ENCODE measurements at places on chromosomes 2 and 18.

DNA sequence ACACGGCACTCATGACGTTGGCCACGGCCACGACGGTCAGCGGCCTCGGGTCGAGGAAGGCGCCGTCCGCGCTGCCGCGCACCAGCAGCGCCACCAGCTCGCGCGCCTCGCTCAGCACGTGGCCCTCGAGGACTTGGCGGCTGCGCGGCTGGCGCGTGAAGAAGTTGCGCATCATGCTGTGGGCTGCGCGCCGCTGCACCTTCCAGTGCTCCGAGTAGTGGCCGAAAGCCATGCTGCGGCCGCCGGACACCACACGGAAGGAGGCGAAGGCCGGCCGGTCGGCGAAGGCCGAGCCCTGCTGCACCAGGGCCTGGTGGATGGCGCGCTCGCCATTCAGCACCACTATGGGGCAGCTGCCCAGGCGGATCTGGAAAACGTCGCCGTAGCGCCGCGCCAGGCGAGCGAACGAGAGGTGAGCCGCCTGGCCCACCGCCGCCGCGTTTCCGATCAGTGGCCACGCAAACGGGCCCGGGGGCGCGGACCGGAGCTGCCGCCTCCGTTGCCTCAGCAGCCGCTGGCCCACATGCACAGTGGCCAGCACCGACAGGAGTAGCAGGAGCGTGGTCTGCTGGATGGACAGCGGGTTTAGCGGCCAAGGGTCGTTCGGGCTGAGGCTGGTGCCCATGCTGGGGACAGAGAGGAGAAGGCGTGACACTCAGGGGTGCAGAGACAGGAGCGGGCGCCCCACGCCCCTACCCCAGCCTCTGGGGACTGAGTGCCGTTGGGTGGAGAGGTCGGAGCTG, 1.0 kb downstream of the CYP1B1 start:
- DNase-seq: peak; percentile 36

- no peak for DNase-seq
Measured at GRCh38 chr2:113164215-113164929, 9.4 kb upstream of the PSD4 start.

GRCh38 chr18:32460171-32460731, 10.4 kb downstream of the GAREM1 start:
- no peak for DNase-seq

GRCh38 chr2:169672406-169672805, 21.8 kb downstream of the CFAP210 start:
- no peak for DNase-seq

- DNase-seq: no peak
Measured at GRCh38 chr2:206471524-206472062, 28.3 kb downstream of the ADAM23 start.

- no peak for DNase-seq
Measured at GRCh38 chr2:726169-726568, 49.0 kb upstream of the TMEM18 start.

- peak; percentile 89 for DNase-seq
Measured at GRCh38 chr18:63237881-63238692, 81.5 kb downstream of the BCL2 start.

- no peak for DNase-seq
Measured at GRCh38 chr18:10661317-10661716, 135.5 kb downstream of the NAPG start.

DNA sequence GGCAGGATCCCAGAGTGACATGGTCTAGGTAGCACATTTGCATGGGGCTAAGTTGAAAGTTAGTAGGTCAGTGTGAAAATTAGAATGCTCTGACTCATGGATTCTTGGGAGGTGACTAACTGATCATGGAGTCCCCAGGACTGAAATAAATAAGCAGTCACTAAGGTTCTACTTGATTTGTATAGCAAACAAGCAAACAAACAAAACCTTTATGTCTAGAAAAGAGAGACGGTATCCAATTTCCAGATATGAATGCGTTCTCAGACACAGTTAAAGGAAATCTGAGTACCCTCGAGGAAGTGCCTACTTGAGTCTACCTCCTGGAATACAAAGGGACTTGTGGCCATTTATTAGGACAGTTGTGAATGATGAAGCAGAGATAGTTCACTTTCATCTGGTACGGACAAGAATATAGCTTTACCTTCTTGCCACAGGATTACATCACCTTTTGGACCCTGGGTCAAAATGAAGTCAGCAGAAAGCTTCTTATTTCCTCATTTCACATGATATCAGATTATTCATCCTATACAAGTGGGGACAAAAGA, 54.3 kb upstream of the AGPS start:
- DNase-seq: peak; percentile 69

- no peak for DNase-seq
Measured at GRCh38 chr2:233449921-233450863, 95.9 kb downstream of the DGKD start.

DNA sequence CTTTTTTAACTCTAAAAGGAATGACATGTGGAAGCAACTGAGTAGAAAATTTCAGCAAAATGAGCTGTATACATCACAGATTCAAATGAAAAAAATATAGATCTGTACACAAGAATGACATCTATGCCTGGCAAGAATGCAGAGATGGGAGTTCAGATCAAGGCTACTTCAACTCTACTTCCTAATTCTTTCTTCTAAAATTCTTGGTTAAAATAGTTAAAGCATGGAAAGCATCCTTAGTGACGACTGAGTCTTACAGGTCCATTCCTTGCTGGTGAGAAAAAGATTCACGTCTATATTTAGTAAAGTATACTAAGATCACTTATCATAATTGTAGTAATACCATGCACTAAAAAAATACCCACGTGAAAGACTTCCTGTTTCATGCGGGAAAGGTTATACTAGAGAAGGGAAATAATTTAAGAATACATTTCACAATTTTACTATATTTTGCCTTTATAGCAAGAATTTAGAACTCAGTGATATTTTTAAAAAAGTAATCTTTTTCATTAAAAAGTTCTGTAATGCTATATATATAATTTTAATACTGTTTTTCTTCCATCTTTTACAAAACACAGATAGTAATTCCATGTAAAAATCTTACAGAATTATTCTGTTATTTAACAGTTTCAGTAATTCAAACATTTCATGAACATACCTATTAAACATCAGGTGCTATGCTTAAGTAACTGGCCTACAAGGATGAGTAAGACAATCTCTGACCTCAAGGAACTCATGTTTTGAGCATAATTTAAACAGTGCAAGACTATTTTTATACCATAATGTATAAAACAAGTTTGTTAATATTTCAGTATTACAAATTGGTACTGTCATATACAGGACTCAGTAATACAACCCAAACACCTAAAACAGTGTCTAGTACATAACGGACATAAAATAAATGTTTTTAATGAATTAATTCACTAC, 159.6 kb downstream of the BAZ2B start:
- no peak for DNase-seq

DNA sequence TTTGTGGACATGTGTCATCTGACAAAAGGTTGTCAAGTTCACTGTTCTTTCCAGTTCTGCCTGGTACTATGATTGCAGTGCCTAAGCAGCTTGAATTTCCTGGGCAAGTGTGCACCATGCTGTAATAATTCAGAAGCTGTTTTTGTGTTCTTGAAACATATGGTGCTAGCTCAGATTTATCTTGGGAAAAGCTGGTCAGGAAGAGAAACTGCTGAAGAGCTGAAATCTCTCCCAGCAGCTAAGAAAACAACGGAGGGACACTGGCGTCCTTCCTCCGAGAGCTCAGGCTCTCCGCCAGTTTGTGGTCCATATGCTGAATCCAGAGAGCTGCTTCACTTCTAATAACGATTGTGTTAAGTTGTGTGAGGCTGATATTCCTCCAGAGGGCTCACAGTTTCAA, 642.0 kb downstream of the DPP10 start:
- no peak for DNase-seq

DNA sequence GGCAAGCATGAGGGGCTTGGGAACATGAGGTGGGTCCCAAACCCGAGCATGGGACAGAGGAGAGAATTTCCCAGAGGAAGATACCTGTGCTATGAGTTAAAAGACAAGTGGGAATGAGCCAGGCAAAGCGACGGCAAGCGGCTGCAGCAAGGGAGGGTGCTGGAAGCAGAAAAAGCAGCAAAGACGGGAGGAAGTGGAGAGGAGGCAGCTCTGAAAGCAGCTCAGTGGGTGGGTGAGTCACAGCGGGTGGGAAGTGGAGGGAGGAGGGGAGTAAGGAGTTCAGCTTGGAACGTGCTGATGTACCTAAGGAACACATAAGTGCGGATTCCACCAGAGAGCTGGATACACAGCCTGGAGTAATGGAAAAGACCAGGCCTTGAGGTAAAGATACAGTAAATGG, 41.4 kb downstream of the THUMPD2 start:
- DNase-seq: peak; percentile 39

- DNase-seq: peak; percentile 48
Measured at GRCh38 chr18:73824671-73825070, 323.0 kb downstream of the FBXO15 start.

- no peak for DNase-seq
Measured at GRCh38 chr2:7722212-7722910, 805.1 kb downstream of the RNF144A start.

DNA sequence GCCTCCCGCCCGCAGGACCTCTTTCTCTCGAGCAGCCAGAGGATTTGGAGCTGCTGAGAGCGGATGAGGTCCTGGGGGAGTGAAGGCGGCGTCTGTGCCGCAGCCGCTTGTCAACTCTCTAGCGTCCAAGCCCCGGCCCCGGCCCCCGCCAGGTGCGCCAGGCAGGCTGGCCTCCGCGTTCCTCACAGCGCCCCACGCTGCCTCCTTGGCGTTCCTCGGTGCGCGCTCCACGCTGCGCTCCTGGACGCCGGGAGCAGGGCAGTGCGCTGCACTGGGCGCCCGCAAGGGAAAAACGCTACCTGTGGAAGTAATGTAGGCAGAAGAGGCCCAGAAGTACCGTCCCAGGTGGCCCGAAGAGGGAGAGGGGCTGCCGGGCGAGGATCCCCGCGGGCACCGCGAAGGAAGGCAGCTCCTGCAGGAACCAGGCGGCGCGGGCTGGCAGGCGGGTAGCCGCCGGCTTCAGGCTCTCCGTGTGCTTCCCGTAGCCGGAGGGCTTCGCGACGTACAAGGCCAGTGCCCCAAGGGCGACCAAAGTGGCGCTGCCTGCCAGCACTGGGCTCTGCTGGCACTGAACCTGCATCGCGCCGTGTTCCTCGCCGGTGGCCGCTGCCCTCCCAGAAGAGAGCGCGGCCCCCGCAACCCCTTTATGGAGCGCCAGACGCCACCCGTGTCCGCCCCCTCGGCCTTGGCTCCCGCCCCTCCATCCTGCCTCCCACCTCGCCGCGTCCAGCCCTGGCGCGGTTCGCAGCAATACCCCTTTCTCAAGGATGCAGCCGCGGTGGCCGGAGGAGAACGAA, at the start of gene SRD5A2:
TSS of gene SRD5A2 (minus strand) at position 618 of the 797 bp plus-strand sequence. CDS start at position 580, 38 bp downstream.
- DNase-seq: peak; percentile 8

DNA sequence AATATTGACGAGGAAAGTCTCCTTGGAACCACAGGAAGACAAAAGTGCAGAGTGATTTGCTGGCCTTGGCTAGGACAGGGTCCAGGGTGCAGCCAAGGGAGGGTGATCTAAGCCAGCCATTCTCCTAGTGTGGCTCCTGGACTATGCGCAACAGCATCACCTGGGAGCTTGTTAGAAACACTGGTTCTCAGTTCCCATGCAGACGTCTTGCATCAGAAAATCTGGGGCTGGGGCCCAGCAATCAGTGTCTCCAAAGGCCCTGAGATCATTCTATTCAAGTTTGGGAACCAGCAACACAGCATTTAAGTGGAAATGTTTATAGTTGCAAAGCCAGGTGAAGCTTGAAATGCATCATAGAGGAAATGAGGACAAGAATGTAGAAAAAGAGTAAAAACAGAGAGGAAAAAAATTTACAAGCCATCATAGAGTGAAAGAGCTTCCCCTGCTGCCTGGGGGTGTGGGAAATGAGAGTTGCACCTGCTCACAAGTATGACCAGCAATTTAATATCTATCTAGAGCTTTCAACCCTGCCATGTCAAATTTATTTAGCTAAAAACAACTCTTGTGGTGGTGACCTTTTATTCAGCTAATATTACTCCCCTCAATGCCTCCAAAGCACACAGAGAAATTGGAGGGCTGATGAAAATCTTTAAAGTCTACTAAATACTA, 54.4 kb upstream of the SEC11C start:
- DNase-seq: no peak

GRCh38 chr18:45526114-45526841, 89.0 kb upstream of the SLC14A2 start:
- no peak for DNase-seq

- no peak for DNase-seq
Measured at GRCh38 chr2:232835687-232836208, 34.3 kb upstream of the SNORC start.

DNA sequence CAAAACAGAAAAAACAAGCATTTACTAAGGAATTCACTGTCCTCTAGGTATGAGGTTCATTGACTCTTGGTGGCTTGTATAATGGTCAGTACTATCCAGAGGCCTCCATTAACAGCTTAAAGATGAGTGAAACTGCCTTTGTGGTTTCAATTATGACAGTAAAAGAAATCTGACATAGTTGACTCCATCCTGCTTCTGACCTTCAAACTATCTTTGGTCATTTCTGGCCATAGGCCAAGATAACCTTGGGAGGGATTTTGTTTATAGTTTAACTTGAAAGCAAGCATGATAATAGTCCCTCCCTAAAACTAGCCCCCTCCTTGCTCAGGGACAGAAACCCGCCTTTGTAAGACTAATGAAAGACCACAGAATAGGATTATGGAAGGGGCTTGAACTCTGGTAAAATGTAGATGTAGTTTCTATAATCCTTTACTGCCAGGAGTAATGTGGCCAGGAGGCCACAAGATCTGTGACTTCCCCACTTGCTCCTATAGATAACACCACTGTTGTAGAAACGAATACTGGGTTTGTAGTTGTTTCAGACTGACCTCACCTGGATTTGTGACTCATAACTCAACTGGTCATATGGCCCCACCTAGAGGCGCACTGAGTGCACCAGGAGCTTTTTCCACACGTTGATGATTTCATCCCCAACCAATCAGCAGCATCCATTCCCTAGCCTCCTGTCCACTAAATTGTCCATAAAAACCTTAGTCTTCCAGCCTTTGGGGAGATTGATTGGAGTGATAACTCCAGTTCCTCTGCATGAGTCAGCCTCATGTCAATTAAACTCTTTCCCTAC, 8.6 kb upstream of the PLEKHM3 start:
- DNase-seq: no peak

GRCh38 chr2:237540223-237540775, 26.1 kb upstream of the PRLH start:
- DNase-seq: no peak

DNA sequence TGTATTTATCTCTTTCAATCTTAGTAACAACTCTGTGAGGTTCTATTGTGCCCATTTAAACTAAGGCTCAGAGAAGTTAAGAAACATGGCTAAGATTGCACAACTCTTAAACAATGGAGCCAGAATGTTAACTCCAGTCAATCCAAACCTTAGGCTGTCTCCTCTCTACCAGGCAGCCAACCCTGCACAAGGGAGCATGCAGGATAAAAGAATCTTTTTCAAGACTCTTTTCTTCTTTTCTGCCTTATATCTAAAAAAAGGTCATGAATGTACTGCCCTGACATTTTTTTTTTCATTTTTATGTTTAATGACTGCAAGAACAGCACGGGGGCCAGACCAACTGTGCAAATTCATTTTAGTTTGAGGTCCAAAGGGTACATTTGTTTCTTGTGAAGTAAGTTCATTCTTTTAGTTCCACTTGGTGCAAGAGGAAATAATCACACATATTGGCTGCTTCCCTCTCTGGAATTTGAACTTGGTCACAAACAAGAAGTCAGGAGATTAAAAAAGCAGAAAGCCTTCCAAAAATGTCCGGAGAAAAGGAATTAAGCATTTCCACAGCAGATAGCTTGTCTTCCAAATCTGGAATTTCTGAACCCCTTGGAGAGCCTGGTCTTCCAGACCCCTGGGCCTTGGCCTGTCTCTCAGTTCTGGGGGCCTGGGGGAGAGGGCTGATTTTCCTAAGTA, 96.0 kb upstream of the RIOK3 start:
- no peak for DNase-seq
